Hypothalamus (tissue), 51 donors: ENCODE measurements at places on chromosomes 3 and 15.

- no peak for DNase-seq
Observed at GRCh38 chr3:44516230-44516629, 38.8 kb upstream of the ZNF445 start.

- DNase-seq, result no peak
Observed at GRCh38 chr3:168341956-168342936, 246.5 kb upstream of the GOLIM4 start.

GRCh38 chr3:155182467-155182866 is 102.3 kb downstream of the MME start:
- no peak for DNase-seq

DNA sequence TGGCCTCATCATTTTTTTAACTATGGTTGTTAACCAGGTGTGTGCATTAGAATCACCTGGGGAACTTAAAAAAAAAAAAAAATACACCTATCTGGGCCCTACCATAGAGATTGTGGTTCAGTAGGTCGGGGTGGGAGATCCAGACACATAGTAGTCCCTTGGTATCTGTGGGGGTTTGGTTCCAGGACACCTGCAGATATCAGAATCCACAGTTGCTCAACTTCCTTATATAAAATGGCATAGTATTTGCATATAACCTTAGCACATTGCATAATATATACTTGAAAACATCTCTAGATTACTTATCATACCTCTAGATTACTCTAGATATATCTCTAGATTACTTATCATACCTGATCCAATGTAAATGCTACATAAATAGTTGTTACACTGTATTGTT is 5.0 kb downstream of the IQGAP1 start:
- DNase-seq, result no peak

- no peak for DNase-seq
Observed at GRCh38 chr3:195905970-195906864, 2.1 kb downstream of the TNK2 start.

- no peak for DNase-seq
Observed at GRCh38 chr3:46096336-46096735, 69.1 kb upstream of the XCR1 start.

DNA sequence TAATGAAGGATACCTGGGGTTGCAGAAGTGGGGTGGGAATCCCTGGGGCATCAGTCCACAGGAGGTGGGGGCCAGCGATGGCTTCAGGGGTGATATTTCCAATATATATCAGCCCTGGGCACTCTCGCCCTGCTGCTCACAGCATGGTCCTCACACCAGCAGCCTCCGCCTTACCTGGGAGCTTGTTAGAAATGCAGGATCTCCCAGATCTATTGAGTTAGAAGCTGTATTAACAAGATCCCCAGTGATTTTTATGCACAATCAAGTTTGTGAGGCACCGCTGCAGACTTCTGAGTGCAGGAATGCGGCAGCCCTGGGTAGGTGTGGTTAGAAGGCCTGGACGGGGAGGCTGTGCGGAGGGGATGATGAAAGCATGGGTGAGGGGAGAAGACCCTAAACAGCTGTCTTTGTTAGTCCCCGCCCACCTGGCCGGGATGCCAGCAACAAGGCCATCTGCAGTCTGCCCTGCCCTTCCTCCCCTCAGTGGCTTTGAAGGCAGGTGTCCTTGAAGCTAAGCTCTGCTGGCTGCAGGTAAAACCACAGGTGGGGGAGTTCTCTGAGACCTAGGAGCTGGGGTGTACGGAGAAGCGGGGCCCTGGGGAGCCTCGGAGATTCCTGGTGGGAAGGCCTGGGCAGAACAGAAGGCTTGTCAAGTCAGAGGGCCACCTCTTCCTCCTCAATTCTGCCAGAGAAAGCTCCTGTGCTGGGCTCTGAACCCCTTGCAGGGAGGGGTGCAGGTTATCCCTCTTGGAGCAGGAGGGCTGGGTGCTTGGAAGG is 11.4 kb downstream of the FAM107A start:
- no peak for DNase-seq

- no peak for DNase-seq
Observed at GRCh38 chr3:159850481-159850880, 138.2 kb upstream of the IL12A start.

DNA sequence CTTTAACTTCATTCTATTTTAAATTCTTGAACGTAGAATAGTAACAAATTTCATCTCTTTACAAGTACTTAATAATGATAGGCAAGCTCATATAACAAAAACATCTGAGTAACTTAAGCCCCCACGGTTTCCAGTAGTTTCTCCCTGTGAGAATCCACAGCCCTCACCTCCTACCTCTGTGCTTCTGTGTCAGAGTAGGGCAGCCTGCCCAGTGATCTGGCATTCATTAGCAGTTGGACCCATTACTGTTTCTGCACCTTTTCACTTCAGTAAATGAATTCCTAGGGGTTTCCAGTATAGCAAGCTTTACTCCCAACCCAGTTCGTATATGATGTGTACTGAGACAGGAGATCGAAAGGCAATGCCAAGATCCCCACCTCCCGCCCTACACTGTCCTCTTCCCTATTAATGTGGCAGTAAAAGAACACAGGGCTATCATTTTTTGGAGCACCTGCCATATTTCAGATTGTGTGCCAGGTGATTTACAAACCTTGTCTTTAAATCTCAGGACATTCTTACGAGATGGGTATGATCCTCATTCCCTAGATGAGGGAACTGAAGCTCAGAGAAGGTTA is 40.8 kb downstream of the EIF2AK4 start:
- DNase-seq, result no peak

- no peak for DNase-seq
Observed at GRCh38 chr15:78075490-78076230, 1.9 kb downstream of the TBC1D2B start.
